ENCODE measurements at places on chromosomes 2 and 18.
A peak's percentile ranks its signal among the peaks of the same experiment; 100 is the strongest.

- DNase-seq, result no peak
These were observed 52.7 kb downstream of the ABCB11 start for GRCh38 chr2:168978461-168978861.

- no peak for DNase-seq
These were observed 160.8 kb downstream of the TNS1 start for GRCh38 chr2:217842017-217842416.

DNA sequence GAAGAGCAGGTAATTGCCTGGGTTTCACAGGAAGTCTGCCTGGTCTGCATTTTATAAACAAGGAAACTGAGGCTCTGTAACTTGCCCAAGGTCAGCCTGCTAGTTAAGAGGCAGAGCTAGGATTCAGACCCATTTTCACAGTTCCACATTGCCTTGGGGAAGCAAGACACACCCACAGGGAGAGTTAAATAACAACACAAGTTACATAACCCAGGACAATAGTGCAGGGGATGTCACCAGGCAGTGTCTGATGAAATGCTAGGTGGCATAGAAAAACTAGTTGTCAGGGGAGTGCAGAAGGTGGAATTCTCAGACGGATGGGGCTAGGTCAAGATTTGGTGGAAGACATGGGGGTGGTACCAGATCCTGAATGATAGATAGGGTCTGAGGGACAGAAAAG lies 69.7 kb downstream of the PRKCE start:
- DNase-seq, result no peak

DNA sequence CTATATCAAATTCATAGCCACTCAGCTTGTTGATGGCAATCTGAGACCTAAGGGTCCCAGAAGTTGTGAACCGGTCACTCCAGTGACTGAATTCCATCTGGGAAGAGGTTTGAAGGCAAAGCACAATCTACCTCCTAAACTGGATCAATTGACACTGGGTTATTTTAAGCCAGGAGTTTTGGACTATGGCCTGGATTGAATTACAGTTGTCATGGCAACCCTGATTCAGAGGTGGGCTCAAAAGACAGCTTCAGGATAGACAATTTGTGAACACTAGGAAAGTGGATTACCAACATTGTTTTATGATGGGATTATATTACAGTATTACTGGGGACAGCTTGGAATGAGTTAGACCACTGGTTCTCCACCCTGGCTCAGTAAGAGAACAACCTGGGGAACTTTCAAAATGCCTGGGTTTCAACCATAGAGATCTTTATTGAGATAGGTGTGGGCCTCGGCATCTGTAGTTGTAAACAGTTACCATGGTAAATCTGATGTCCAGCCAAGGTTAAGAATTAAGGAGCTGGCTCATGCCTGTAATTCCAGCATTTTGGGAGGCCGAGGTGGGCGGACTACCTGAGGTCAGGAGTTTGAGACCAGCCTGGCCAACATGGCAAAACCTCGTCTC lies 58.8 kb downstream of the MFSD6 start:
- no peak for DNase-seq

DNA sequence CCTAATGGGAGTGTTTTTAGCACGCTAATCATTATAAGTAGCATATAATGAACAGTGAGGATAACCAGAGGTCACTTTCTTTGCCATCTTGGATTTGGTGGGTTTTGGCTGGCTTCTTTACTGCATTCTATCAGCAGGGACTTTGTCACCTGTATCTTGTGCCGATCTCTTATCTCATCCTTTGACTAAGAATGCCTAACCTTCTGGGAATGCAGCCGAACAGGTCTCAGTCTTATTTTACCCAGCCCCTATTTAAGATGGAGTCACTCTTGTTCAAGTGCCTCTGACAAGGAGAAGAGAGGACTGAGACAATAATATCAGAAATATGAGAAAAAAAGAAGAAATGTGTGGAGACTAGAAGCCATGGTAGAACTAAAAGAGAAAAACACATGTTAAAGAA lies 276.4 kb downstream of the TMX3 start:
- DNase-seq, result no peak

DNA sequence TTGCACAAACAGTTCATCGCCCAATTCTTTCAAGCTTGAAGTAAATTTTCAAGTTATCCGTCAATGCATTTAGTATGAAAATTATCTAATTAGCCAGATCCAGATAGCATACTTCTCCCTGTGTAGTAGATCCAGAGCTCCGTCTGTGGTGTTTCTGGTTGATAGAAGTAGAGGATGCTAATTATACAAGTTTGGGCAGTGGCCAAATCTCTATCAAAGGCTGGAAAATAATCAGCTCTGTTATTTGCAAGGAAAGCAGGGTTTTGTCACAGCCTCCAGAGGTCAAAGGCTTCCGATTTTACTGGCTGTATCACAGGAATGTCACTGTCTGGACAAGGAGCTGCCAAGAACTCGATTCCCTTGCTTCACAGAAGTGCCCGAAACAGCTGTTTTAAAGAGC lies 28.6 kb downstream of the LRRC30 start:
- DNase-seq, result no peak

DNA sequence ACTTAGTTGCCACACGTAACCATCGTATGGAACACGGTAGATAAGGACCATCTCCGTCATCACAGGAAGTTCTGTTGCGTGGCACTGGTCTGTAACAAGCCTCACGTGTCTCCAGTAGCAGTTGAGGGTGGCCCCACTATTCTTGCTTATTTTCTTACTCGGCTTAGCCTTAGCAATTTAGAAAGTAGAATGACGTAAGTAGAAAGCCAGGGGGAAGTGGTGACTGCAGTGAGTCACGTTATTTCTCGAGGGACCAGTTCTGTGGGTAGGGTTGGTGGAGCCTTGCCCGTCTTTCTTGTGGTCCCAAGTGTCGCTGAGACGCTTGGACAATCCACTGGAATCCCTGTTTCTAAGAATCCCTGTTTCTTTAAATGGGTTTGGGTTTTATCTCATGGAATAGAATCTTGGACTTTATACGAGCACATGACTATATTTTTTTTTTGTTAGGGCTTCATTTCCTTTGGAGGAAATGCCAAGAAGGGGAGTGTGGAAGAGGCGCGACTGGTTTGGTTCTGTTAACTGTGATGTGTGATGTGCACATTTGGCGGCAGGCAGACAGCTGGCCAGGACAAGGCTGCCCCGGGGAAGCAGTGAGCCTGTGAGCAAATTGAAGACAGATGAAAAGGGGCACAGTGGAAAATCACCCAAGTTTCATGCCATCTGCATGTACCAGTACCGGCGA lies 96.2 kb downstream of the CABLES1 start:
- DNase-seq, result peak; percentile 50

GRCh38 chr2:17814601-17815000 lies 1.7 kb upstream of the MSGN1 start:
- no peak for DNase-seq

GRCh38 chr2:131044075-131044756 lies 49.0 kb downstream of the FAM168B start:
- DNase-seq, result no peak

- no peak for DNase-seq
These were observed 160.2 kb downstream of the GBX2 start for GRCh38 chr2:236008006-236008405.

GRCh38 chr2:182826064-182826463 lies 40.4 kb downstream of the FRZB start:
- no peak for DNase-seq

GRCh38 chr2:166057370-166058164 lies 70.3 kb downstream of the SCN1A start:
- no peak for DNase-seq

DNA sequence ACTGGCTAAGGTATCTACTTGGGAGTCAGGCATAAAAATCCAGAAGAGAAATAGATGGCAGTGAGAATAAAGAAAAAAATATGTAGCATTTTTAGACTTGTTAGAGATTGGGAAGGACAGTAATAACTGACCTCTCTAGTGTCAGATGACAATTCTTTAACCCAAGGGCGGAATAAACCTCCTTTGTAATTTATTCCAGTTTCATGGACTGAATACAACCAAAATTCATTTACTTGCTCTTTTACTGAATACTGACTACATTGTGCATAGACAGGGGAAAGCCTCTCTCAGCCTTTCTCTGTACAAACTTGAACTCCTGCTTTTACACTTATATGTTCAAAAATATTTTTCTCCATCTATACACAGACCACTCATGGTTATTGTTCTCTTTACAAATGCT lies 475.3 kb upstream of the RAB12 start:
- no peak for DNase-seq

- DNase-seq, result no peak
These were observed 70.6 kb downstream of the CAPN13 start for GRCh38 chr2:30736461-30737325.

DNA sequence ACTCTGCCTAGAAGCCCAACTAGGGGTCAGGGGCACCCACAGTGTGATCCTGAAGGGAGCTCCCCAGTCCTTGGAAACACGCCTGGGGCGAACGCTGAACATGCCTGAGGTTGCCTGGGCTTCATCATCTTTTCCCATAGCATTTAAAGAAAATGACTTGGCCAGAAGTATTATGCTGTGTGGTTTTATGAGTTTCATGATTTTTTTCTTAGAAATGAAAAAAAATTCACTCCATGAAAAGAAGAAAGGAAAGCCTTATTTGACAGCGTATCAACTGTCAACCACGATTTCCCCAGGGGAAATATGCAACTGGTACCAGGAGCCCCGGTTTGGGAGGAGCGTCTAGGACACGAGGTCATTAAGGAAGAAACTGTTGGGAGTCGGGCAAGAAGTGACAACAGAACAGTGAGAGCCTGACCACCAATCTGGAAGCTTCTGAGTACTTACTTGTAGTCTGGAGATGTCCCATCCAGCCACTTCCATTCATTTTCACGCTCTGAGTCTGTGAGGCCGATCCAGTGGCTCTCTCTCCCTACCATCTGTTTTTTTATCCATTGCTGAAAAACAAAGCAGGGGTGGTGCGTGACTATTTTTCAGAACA lies 63.5 kb upstream of the THOC1 start:
- DNase-seq, result no peak

- DNase-seq, result no peak
These were observed 26.9 kb downstream of the CENPO start for GRCh38 chr2:24820175-24820513.

- DNase-seq, result no peak
These were observed 175.9 kb downstream of the DYSF start for GRCh38 chr2:71629273-71629672.

GRCh38 chr2:102140377-102140776 lies 2.2 kb upstream of the IL1R1 start:
- DNase-seq, result no peak

DNA sequence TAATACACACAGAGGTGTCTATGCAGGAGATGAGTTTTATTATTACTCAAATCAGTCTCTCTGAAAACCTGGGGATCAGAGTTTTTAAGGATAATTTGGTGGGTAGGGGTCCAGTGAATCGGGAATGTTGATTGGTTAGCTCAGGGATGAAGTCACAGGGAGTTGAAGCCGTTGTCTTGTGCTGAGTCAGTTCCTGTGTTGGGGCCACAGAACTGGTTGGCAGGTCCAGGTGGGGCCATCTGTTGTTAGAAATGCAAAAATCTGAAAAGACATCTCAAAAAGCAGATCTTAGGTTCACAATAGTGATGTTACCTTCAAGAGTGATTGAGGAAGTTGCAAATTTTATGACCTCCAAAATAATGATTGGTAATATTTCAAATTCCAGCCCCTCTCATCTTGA lies 86.9 kb downstream of the VSNL1 start:
- DNase-seq, result no peak

- no peak for DNase-seq
These were observed 61.1 kb upstream of the THOC1 start for GRCh38 chr18:328928-329327.

DNA sequence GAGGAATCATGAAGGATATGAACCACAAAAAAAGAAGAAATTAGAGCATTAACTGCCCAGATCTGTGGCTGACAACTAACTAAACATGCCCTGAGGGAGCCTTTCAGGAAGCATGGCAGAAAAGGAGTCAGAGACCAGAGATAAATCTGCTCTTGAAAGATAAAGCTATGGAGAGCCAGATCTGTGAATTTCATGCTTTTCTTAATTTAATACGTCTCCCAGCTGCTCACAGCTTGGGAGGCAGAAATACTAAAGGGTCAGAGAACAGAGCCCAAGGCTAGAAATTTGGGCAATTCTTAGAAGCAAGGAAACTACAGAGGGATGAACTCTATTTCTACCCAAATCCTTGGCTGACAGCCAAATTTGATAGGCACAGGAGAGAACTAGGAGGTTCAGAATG lies 223.0 kb upstream of the DPP10 start:
- DNase-seq, result no peak

DNA sequence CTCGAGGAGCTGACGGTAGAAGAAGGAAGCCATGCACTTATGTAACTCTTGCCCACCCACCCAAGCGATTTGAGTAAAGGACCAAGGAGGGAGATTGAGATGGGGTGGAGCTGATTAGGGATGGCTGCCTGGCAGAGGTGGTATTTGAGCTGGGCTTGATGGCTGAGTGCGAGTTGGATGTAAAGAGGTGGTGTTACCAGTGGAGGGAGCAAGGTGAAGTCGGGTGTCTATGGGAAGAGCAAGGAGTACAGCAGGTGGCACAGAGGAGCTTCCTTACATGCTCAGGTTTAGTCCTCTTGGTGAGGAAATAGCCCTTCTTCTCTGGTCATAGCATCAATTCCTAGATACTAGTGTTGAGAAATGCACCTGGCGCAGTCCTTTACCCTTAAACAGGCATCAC lies 294.2 kb upstream of the SKOR2 start:
- no peak for DNase-seq
